Activated T-helper 1 cell treated with anti-CD3 and anti-CD28 coated beads, Interleukin-12 subunit alpha, Interleukin-12 subunit beta, Interleukin-2, Interleukin-4 antibody, amounts not matched to agents 30 ng/mL and 10 ng/mL and 1 ng/mL, durations not matched to agents 14 hours and 24 hours and 36 hours (primary cell): ENCODE measurements at places on chromosomes 12 and 14. TPM values are rescaled to one million over a fixed set of nuclear protein-coding genes. Genes with fewer than 3 reads are reported as not detected.

DNA sequence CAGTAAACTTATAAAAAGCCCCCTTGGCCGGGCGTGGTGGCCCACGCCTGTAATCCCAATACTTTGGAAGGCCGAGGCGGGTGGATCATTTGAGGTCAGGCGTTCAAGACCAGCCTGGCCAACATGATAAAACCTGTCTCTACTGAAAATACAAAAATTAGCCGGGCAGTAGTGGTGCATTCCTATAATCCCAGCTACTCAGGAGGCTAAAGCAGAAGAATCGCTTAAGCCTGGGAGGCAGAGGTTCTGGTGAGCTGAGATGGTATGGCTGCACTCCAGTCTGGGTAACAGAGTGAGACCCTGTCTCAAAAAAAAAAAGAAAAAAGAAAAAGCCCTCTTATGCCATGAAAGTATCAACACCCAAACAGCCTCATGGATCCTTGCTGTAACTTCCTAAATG is 3.7 kb downstream of the PRMT5 start:
- DNase-seq, result no peak

DNA sequence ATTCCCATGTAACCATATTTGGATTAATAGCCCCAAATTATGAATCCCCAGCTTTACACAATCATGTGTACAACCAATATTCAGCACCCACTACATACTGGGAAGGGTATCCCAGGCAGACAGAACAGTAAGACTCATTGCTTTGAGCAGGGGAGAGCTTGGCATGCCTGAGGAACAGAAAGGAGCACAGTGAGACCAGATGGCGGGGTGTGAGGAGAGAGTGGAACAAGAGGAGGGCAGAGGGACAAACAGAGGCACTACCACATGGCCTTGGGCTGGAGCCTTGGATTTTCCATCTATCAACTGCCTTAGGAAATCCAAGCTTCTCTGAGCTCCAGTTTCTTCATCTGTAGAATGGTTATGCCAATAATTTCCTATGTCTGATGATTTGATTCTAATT is 3.8 kb downstream of the DGKA start:
- no peak for DNase-seq

GRCh38 chr12:124592050-124592449 is 24.6 kb upstream of the NCOR2 start:
- no peak for DNase-seq

PTPRB gene
- total RNA-seq, result not detected in 2 replicates

DNA sequence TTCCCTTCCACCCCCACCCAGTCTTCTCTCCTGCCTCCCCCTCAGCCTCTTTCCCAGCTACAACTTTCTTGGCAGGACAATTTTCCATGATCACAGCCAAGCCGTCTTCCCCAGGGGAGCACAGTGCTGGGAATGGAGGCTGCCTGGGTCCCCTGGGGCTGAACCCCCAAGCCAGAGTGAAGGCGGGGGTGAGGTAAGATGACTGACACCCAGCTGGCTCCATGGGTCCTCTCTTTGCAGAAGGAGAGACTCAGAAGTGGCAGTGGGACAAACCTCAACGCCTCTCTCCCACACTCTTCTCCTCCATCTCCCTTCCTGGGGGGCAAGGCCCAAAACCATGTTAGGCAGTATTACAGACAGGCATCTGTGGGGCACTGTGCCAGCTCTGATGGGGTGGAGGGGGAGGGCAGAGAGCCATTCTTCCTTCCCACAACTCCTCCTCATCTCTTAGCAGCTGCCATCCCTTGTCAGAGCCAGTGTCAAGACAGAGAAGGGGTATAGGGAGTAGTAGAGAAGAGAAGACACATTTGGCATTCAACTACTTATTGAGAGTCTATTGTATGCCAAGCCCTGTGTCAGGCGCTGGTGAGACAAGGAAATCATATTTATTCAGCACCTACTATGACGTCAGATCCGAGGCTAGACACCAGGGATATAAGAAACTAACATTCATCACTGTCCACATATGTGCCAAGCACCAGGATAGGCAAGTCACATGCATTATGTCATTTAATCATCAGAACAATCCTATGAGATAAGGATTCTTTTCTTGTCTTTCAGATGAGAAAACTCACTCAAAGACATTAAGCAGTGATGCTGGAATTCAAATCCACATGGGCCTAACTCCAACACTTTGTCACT is 3.6 kb downstream of the ITGA7 start:
- no peak for DNase-seq

- peak; percentile 12 for DNase-seq
Measured at GRCh38 chr14:75123991-75124390, 2.9 kb downstream of the NEK9 start.

RTL1 gene
- not detected in 2 replicates for total RNA-seq

GRCh38 chr12:25123126-25123525 is 71.8 kb downstream of the DNAI7 start:
- DNase-seq, result no peak

DNA sequence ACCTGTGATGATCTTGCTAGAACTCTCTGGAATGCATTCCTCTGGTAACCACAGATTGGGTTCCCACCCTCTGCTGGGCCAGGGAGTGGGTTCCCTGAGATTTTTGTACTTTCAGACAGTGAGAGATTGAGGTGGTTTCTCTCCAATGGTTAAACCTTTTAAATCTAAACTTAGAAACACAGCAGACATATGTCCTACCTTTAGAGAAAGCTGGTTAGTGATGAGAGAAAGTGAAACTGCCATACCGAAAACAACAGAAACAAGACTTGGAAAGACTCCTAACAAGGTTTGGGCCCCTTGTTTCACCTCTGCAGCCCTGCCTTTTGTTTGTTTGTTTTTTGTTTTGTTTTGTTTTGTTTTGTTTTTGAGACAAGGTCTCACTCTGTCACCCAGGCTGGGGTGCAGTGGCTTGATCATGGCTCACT is 9.7 kb upstream of the SGPP1 start:
- peak; percentile 26 for DNase-seq

PLEKHD1 gene
- total RNA-seq, result 0.07 TPM in 1 of 2 replicates, not detected in the other

- no peak for DNase-seq
Measured at GRCh38 chr14:103886304-103887169, 39.2 kb upstream of the PPP1R13B start.

TTC8 gene
- 3.5 and 4.6 TPM in 2 replicates for total RNA-seq

DNA sequence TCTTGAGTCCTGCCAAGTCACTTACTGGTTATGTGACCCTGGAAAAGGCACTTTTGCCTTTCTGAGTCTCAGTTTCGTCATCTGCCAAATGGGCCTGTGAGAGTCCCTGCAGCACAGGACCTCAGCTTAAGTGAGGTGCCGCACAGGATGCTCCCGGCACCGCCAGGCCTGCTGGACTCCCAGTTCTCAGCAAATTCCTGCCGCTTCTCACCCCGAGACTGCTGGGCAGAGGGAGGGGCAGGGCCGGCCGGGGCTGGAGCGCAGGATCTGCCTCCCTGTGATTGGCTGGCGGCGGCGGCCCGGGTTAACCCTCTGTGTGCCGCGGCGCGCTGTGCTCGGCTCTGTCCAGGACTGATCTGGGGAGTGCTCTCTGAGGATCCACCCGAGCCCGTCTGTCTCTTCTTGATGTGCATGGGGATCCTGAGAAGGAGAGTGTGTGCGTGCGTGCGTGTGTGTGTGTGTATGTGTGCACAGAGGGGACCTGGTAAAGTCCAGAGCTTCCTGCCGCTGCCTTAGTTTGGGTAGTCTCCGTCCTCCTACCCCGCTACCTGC is 8.6 kb downstream of the SETD1B start:
- DNase-seq, result peak; percentile 24

- no peak for DNase-seq
Measured at GRCh38 chr14:92285311-92285710, 37.7 kb upstream of the SLC24A4 start.

DNA sequence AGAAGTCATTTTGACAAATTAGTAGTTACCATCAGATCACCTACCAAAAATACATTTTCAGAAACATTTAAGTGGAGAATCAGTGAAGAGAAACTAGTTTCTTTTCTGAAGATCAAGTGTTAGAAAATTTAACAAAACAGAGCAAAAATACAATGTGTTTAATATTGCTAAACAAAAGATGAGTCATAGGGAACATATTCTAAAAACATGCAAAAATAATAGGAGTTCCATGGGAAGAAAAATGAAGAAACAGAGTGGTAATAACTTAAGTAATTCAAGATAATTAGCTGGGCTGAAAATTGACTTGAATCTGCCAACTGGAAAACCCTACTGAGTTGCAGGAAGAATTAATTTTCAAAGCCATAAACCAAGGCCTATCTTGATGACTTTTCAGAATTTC is 111.5 kb upstream of the KITLG start:
- no peak for DNase-seq

DNA sequence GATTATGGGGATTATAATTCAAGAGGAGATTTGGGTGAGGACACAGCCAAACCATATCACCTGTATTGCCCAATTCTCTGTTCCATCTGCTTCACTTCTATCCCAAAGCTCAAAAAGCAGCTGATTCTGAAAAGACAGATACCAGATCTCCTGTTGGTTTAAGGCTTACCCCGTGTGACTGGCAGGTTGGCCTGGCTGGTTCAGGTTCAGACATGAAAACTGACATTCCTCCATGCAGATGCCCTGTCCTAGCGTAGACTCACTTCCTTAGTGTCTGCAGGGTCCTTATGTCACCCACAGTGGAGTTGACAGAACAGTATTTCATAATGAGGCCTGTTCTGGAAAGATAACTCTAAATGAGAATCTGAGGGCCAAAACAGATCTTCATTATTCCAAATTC is 61.1 kb upstream of the FLRT2 start:
- DNase-seq, result no peak

DNA sequence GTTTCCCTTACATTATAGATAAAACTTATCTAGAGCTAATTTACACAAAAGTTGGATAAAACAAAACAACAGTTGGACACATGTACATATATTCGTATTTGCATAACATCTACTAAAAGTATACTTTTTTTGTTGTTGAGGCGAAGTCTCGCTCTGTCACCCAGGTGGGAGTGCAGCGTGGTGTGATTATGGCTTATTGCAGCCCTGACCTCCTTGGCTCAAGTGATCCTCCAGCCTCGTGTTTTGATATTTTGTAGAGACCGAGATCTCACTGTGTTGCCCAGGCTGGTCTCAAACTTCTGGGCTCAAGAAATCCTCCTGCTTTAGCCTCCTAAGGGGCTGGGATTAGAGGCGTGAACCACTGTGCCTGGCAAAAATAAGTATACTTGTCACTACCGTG is 9.4 kb downstream of the SYNE2 start:
- DNase-seq, result no peak

SLC25A47 gene
- not detected in 2 replicates for total RNA-seq

- no peak for DNase-seq
Measured at GRCh38 chr12:5796171-5796958, 148.7 kb downstream of the ANO2 start.

DNA sequence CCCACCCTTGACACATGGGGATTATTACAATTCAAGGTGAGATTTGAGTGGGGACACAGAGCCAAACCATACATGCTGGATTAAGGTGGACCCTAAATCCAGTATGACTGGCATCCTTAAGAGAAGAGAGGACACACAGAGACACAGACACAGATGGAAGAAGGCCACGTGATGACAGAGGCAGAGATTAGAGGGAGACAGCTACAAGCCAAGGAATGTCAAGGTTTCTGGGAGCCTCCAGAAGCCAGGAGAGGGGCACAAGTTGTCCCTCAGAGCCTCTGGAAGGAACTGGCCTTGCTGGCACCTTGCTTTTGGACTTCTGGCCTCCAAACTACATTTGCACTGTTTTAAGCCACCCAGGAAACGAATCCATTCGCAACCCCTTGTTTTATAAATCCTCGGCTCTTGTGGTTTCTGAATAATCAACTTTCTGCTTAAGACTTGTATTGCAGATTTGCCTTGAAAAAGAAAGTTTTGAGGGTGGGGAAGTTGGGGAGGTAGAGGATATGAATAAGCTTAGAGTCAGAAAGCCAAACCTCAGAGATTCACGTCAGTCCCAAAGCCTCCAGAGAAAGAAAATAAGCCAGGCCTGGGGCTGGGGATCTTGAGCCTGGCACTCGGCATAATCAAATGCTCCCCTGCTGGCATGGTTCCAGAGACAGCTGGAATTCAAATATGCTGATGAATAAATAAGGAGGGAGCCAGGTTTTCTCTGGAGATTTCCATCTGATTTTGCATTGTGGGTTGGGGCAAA is 224.2 kb upstream of the PWP1 start:
- DNase-seq, result no peak

- DNase-seq, result no peak
Measured at GRCh38 chr14:88255798-88256197, 67.3 kb downstream of the KCNK10 start.

DNA sequence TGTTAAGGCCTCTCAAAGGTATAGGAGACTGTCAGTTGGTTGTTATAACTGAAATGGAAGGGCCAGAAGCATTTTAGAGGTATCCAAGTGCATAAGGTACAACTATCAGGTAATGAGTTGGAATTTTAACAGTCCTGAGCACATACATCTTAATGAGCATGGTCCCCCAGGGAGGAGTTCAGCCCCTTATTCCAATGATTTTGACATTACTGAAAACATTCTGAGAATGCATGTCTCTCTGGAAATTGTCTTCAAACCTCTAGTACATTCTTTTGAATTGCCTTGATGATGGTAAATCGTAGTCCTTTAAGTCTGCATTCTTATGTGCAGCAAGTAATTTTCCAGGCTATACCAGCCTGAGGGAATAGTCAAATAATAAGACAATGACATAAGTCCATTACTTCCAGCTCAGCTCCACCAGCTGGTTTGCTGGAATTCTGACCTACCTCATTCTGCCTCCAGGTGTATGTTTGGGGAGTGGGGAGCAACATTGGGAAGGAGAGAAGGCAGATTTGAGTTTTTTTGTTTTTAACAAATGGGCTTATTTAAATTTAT is 239.2 kb downstream of the MSRB3 start:
- no peak for DNase-seq

- DNase-seq, result no peak
Measured at GRCh38 chr12:86117711-86118110, 138.5 kb downstream of the MGAT4C start.

SMIM41 gene
- 0.44 TPM in 1 of 2 replicates, not detected in the other for total RNA-seq

DNA sequence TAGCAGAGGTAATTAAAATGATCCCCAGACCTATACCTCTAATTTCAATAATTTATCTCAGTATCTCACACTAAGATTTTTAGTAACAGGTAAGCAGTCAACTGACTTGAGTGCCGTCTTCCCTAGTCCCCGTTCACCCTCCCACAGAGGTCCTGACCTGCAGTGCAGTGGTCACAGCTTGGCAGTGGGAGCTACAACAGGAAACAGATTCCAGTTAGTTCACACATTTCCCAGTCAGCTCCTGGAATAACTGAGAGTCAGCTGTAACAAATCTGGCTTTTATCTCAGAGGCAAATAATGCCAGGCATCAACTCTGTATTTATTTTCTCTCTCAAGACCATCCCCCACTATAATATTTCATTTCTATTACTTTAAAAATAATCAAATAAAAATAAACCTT is 308.2 kb downstream of the ATP23 start:
- DNase-seq, result no peak

GRCh38 chr12:92400006-92400405 is 254.4 kb upstream of the BTG1 start:
- DNase-seq, result no peak

DNA sequence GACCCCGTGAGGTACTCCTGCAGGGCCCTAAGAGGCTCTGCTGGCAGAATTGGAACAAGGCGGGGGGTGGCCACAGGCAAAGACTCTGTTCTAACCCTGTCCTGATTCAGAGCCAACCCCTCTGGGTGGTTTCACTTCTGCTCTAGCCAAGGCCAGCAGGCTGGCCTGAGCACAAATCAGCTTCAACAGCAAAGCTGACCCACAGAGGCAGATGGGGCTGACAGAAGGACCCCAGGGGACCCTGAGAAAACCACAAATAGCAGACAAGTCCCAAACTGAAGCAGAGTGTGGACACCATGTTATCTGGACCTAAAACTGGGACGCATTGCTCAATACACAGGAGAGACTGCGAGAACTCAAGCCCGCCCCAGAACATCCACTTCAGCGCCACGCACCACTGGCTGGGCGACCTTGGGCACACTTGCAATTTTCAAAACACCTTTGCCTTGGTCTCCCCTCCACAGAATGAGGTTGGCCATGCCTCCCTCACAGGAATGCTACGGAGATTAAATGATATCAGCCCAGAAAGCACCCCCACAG is 76.4 kb upstream of the DICER1 start:
- DNase-seq, result no peak
